ENCODE measurements at places on chromosomes 13 and 19.

DNA sequence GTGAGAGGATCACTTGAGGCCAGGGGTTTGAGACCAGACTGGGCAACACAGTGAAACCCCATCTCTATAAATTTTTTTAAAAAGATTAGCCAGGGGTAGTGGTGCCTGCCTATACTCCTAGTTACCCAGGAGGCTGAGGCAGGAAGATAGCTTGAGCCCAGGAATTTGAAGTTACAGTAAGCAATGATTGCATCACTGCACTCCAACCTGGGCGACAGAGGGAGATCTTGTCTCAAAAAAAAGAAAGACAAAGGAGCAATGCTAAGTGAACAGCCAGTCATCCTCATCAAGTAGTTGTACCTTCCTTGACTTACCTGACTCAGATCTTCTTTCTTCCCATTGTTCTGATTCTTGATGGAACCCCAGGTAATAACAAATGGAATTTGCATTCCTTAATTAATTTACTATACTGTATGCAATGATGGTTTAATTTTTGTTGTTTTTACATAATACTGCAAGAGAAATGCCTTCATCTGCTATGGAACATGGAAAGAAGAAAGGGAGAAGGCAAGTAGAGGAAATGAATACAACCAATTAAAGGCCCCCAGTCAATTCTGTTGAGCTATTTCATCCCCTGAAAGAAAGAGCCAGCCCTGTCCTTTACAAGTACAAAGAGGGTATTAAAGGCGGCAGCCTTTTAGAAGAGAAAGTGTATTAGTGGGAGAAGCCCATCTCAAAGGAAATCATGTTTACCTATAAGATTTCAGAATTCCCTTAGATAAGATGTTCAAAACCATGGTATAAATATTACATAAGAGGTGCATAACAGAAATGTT, 316.7 kb downstream of the DIAPH3 start:
- no peak for DNase-seq

- no peak for DNase-seq
These were observed 111.9 kb downstream of the SLC7A1 start for GRCh38 chr13:29483623-29484022.

DNA sequence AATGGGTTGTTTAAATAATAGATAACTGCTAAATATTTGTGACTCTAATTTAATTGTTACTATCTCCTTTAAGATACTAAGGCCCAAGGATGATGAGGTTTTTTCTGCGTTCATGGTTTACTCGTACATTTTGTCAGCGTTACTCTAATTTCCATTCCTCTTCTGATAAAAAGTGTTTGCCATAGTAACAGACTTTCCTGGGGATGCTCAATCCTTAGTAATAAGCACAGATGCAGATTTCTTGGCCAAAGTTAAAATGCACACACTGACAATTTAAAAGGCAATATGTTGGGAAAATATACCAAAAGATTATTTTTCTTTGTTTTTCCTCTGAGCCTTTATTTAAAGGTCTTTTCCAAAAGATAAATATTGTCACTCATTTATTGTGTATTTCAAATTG, 149.6 kb downstream of the IRS2 start:
- DNase-seq = no peak

DNA sequence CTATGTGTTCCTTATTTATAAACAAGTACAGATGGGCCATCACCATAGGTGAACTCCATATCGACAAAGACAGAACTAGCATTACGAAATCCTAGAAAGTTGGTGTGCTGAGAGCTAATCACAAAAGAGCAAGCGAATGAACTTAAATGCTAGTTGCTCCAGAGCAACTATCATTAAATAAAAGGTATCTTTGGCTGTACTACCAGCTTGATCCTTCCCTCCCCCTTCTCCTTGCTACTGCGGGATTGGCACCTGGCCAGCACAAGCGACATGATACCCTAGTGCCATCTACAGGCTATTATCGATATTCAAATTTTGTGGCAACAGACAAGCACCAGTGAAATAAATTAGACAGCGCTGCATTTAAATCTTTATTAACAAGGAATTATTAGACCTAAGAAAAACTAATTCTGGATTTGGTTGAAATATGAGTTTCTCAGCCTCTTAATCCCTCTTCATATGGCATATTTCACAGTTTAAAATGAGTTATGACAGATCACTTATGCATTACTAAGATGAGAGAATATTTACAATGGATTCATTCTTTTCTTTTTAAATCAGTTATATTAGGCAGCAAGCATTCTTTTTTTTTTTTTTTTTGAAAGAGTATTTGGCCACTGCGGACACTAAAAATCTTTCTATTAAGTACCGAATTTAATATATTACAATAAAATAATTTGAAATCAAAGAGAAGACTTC, 5.8 kb downstream of the PCDH9 start:
- no peak for DNase-seq

DNA sequence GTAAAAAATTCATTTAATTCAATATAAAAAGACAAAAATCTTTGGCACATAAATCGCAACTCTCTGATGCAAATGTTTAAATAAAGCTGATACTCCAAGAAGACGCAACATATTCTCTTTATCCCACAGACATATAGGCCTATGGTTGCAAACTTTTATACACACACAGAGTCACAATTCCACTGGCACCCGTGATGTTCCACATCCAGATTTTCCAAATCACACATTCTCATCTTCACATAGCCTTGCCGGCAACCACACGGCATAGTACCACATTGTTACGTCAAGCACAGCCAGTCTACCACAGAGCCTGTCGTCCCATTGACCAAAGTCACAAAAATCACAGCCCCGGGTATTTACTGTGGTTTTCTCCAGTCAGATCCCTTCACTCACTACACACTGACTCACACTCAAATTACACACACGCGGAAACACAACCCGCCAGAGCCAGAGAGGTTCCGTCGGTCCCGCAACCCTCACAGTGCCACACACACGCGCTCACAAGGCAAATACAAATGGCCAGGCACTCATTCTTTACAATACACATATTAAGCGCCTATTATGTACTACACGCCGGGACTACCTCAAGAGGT, 546 bp upstream of the ZNF546 start:
- no peak for DNase-seq

DNA sequence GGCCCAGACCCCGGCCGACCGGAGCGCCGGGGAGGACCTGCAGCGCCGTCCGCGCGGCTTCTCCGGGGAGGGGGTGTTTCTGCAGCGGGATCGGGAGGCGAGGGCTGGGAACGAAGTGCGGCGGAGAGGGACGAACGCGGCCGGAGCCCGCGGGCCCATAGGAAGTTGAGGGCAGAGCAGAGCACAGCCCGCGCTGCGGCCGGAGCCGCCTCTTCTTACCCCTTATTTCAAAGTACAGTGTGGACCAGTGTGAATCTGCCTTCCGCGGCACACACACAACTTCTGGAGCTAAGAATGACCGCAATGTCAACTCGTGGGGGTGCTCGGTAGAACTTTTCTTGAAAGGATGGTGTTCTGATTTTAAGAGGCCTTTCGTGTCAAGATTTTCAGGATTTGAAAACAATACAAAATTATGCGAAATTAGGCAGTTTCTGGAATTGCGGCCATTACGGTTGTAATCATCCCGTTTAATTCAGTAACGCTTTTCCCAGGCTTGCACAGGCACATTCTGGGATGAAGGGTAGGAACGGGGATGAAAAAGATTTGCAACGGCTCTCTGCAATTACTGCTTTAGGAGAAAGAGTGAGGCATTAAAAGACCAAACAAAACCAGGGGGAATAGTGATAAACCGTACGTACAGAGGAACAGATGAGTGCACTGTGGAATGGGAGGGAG, 821 bp downstream of the TDRD3 start:
- no peak for DNase-seq

DNA sequence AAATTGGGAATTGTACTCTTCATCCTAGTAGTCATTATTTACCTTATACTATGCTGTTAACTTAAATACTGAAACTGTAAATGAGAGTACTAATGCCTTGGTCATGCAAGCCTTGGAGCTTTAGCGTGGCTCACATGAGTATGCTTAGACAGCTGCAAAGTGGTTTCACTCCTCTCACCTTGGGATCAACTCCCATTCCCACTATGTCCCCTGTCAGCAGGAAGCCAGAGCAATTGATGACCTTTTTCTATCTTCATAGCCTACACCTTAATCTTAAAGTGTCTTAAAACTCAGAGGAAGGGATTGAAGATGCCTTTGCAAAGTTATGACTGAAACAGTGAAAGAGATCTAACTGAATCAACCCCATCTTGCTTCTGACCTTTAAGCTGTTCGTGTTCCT, 33.2 kb upstream of the CEACAM8 start:
- DNase-seq = no peak

DNA sequence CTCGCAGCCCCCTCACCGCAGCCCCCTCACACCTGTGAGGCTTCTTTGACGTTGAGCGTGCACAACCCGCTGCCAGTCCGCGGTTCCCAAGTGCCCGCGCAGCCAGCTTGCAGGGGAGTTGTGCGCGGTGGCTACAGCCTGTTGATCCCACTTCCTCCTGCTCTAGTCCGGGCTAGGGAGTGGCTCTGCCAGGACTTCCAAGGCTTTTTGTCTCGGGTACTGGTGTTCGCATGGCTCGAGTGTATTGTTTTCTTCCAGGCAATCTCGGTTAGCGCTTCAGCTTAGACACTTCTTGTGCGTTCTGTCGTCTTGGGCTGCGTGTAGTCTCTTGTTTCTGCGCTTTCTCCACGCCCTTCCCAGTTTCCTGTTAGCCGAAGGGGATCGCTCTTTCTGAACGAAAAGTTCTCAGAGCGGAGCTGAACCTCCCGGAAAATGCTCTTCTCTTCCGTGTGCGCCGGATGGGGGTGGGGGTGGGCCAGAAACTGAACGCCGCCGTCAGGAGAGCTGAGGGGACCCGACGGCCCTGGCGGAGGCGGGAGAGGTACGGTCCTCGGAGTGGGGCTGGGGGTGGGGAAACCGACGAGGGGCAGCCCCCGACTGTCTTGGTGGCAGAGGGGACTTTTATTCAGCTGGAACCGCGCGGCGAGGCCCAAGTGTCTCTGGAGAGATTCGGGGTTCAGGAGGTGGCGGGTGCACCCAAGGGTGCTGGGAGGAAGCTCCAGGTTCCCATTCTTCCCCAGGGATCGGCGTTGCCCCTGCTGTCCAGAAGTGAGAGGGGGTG, 697 bp upstream of the DGKH start:
- no peak for DNase-seq

- DNase-seq = no peak
These were observed 406.7 kb upstream of the ZNF507 start for GRCh38 chr19:31938675-31939074.

DNA sequence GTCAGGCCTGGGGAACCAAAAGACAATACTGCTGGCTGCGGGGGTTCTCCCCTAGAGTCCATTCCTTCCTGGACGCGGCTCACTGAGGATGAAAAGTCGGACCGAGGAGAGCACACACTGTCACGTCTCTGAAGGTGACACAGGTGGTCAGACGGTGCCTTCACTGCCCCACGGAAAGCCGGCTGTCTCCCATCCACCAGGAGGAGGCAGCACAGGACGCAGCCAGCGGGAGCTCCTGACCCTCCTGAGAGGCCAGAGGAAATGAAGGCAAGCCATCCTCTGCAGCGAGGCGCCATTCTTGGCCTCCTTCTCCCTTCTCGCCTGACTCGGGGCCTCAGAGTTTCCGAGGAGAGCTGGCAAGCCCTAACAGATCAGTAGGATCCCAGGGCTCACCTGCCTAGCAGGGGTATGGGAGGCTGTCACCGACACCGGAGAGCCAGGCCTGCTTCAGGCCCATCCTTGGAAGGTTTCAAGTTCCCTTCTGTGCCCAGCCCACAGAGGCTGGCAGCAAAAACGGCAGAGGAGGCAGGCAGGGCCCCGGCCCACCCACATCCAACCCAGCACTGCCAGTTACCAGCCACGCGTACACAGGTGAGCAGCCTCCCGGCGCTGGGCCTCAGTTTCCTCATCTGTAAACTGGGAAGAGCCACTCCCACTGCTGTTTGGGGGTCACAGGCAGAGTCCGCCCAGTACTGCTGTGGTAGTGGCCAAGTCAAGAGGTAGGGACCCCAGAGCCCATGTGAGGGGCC, 4.5 kb downstream of the REXO1 start:
- no peak for DNase-seq

- DNase-seq = no peak
These were observed 147.2 kb upstream of the ZNF536 start for GRCh38 chr19:30224689-30225606.

DNA sequence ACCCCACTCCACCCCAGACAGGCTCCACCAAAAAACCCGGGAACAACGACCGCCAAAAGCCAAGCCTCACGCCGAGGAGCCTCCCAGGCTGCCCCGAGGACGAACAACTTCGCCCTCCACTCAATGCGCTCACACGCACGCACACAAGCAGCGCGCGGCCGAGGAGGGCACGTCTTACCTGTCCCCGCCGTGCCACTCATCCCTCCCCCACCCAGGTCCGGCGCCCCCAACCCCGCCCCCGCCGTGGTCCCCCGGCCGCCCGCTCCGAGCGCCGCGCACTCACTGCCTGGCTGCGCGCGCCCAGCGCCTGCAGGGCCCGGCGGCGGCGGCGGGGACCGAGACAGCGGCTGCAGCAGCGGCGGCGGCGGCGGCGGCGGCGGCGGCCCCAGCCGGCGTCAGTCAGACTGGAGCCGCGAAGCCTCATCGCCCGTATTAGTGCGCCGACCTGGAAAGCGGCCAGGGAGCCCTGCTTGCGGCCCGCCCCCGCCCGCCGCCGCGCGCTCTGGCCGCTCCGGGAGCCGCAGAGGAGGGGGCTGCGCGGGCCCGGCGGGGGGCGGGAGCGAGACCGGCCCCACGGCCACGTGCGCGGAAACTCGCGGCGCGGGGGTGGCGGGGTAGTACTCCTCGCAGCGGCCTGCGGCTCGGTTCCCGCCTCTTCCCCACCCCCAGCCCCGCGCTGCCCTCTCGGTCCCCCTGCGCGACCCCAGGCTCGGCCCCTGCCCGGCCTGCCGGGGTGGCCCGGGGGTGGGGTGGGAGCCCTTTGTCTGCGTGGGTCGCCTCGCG, at the start of gene SMAD9:
Gene SMAD9 (minus strand): TSS at position 406 of the 783 bp plus-strand sequence. CDS start 40,549 bp downstream, outside the sequence.
- DNase-seq = no peak

GRCh38 chr19:56014765-56015164, 28.2 kb downstream of the NLRP5 start:
- no peak for DNase-seq

- DNase-seq = no peak
These were observed 1.3 kb downstream of the CYP4F3 start for GRCh38 chr19:15641901-15642491.

DNA sequence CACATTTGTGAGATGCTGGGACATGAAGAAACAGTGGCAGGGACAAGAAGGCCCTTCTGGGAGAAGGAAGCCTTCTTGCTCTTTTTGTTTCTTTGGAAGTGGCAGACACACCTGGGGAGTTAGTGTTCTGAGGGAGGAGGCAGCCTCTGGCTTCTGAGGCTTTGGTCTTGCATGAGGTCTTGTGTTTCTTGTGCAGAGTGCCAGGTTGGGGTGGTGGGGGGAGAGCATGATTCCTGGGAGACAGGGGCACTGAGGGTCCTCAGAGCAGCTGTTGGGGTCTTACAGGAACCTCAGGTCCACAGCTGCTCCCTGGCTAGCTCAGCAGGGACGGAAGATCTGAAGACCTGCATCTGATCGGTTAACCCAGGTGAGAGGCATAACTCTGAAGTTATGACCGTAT, 167.5 kb upstream of the ZNF536 start:
- no peak for DNase-seq

DNA sequence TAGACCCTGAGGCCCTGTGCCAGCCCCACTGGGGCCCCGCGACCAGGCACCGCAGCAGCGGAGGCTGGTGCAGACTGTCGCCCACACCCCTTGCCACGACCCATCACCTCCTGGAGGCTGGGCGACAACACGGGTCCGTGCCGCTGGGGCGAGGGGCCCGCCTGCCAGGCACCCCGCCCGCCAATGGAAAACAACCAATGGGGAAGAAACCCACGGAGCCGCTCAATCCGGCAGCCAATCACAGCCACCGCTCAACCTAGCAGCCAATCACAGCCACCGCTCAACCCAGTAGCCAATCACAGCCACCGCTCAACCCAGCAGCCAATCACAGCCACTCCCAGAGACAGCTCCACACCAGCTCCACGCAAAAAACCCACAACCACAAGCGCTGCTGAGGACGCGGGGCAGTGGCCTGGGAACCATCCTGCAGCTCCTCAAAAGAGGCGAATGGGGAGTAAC, 29.7 kb downstream of the GPX4 start:
- DNase-seq = peak; percentile 56
